Activated CD4-positive, CD25-positive, alpha-beta regulatory T cell (primary cell): ENCODE measurements at places on chromosomes 6 and 20.

DNA sequence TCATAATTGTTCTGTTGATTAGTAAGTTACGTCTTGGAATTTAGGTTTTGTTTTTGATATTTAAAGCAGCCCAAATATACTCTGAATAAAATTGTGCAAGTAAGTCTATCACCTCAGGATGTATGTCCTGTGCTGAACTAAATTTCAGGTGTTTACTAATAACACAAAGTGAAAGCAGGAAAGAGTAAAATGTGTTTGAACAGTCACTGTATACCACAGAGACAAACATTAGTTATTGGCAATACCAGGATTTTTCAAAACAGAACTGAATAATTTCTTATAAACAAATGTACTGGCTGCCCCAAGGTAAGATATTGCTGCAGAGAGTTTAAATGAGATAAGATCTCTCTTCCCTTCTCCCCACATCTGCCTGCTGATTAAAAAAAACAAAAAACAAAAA, 404.7 kb upstream of the RUNX2 start:
- no peak for DNase-seq

GRCh38 chr6:136823128-136823660, 802 bp downstream of the PEX7 start:
- no peak for DNase-seq

- DNase-seq = peak; percentile 38
Observed at GRCh38 chr20:63567386-63568169, 6.5 kb downstream of the HELZ2 start.

DNA sequence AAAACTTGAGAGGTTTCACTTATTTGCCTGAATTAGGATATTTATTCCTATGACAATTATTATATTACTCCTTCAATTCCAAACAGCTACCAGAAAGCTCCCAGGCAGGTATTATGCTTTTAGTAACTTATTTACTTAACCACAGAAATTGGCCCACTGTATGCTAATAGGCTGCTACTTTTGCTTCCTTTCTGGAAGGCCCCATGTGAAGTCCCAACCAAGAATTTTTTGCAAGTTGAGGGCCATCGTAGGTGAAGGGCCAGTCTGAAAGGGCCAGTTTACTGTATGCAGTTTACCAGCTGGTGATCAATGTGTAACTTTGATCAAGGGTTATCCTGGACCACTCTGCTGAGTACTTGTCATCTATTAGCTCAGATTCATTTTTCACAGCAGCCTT, 45.0 kb downstream of the EDN1 start:
- no peak for DNase-seq

DNA sequence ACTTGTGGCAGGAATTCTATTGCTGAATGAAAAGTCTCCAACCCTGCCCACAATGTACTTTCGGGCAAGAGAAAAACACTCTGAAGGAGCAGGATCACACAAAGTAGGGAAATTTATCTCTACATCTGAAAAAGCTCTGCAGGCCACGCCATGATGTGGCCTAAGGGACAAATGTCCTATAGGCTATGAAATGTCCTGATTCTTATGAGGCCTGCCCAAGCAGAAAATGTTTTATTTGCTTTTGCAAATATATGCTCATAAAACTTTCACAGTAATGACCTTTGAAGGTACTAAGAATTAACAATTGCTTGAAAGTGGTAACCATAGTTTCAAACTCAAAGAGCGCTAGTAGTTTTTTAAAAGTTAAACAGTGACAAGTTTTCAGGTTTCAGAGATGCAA, 31.0 kb downstream of the SYCP2 start:
- no peak for DNase-seq

DNA sequence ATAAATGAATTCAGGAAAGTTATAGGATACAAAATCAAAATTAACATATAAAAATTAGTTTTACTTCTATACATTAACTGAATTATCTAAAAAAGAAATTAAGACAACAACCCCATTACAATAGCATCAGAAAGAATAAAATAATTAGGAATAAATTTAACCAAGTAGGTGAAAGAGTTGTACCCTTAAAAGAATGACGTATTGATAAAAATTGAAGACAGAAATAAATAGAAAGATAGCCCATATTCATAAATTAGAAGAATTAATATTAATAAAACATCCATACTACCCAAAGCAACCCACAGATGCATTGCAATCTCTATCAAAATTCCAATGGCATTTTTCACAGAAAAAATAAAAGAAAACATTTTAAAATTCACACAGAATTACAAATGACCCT, 242.8 kb downstream of the MMUT start:
- DNase-seq = no peak

DNA sequence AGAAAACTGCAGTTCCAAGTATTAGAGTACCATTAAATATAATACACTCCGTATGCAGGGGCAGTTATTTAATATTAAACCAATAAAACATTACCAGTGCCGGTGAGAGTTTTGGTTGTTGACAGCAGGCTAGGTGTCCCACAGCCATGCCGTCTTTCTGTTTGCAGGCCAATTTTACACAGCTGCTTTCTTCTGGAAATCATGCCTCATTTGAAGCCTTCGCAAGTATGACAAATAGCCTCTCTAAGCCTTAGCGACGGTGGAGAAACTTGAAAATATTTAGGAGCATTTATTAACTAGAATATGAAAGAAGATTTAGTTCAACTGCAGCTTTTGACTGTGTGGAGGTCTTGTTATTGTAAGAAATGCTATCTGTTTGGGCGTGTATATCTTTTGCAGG, 226.0 kb downstream of the BMP2 start:
- no peak for DNase-seq

GRCh38 chr20:17473659-17474058, 57.5 kb downstream of the BFSP1 start:
- no peak for DNase-seq

DNA sequence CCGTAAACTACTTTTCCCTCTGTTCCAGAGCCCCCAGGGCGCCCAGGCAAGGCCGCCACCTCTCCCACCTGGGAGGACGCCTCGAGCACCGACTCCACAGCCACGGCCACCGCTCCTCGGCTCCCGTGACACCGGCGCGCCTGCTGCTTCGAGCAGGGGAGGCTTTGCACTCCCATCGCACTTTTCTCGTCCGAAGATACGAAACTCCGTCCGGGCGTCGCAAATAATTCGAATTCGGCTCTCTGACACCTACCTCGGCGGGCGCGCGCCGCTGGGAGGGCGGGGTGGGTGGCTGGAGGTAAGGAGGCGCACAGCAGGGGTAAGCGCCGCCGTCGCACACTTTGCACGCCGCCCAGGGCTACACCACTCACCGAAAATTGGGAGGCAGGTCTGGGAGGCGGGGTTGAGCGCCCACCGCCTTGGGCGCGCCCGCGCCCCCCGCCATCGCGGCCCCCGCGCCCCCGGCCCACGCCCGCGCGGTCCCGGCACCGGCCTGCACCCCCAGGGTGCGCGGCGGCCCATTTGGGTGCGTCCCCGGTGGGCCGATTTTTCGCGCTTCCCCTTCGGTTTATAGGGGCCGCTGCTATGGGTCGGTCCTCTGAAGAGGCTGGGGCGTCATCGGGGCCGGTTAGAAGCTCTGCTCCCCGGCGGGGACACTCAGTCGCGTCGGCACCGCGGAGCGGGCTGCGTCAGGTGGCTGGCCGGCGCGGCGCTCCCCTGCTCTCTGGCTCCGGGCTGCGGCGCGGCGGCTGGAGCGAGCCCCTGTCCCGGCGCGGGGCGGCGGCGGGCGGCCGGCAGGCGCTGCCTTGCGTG, 36.2 kb downstream of the GNAS start:
- peak; percentile 74 for DNase-seq

- no peak for DNase-seq
Observed at GRCh38 chr20:46523696-46524328, 10.5 kb upstream of the ZNF334 start.

DNA sequence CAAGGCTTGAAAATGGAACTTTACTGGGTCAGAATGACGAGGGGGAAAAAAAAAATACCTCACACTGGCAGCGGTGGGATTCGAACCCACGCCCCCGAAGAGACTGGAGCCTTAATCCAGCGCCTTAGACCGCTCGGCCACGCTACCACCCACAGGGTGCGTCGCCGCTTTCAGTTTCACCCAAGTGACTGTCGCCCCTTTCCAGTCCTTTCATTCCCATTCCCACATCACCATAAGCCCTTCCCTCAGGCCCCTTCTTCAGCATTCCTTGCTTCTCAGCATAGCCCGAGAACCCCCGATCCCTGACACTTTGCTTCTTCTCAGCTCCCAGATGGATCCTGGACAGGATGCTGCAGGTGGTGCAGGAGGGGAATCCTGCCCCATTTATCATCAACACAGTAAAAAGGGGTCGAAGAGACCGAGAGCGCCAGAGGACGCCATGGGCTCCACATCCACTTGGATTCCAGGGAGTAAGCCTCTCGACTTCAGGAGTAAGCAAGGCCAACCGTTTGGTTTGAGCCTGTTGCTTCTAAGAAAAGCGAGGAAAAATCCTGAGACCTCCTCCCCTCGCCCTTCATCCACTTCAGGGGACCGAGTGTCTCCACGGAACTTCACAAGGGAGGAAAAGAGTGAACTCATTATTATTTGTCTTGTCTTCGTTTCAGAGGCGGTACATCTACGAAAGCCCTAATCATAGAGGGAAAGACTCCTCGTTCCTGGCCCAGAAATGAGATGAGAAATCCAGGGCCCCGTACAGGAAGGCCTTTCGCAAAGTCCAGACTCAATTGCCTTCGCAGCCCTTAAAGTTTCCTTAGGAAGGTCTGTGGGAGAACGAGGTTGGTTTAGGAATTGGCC, 20.0 kb upstream of the TRIM27 start:
- peak; percentile 24 for DNase-seq

DNA sequence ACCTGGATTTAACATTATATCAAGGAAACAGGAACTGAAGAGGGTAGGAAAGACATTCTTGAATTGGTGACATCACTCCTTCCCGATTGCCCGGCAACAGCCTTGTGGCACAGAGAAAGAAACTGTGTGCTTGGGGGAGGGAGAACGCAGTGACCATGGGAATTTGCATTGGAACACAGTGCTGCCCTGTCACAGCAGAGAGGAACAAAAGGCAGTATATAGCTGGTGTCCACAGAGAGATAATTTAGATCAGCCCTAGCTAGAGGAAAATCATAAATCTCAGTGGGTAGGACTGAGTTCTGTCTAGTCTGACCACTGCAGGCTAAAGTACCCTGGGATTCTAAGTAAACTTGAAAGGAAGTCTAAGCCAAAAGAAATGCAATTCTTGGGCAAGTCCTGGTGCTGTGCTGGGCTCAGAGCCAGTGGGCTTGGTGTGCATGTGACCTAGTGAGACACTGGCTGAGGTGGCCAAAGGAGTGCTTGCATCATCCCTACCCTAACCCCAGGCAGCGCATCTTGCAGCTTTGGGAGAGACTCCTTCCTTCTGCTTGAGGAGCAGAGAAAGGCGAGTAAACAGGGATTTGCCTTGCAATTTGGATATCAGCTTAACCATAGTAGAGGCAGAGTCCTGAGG, 697.6 kb downstream of the HACE1 start:
- DNase-seq = no peak

DNA sequence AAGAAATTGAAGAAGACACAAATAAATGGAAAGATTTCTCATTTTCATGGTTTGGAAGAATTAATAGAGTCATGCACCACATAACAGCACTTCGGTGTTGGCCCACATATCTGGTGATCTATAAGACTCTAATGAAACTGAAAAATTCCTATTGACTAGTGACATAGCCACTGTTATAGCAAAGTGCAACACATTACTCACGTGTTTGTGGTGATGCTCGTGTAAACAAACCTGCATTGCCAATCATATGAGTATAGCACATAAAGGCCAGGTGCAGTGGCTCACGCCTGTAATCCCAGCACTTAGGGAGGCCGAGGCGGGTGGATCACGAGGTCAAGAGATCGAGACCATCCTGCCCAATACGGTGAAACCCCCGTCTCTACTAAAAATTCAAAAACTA, 84.4 kb upstream of the STMND1 start:
- no peak for DNase-seq

- no peak for DNase-seq
Observed at GRCh38 chr6:71197267-71197666, 91.3 kb upstream of the OGFRL1 start.

GRCh38 chr20:48847498-48848205, 19.9 kb upstream of the PREX1 start:
- DNase-seq = no peak

- no peak for DNase-seq
Observed at GRCh38 chr20:52945862-52946522, 26.2 kb upstream of the TSHZ2 start.

DNA sequence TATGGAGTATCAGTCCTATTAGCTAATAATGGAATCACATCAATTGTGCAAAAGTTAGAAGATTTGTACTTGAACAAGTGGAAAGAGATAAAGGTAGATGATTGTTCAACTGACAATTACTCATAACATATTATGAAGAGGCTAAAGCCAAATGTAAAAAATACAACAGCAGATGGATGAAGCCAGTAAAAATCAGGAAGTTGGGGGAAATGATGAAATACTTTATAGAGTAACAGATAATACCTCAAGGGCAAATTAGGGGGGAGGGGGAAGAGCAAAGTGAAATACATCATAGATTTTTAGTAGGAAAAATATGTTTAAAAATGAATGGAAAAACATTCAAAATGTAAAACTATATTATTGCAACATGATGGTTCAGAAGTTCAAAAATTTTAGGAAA, 114.0 kb downstream of the PDSS2 start:
- no peak for DNase-seq

DNA sequence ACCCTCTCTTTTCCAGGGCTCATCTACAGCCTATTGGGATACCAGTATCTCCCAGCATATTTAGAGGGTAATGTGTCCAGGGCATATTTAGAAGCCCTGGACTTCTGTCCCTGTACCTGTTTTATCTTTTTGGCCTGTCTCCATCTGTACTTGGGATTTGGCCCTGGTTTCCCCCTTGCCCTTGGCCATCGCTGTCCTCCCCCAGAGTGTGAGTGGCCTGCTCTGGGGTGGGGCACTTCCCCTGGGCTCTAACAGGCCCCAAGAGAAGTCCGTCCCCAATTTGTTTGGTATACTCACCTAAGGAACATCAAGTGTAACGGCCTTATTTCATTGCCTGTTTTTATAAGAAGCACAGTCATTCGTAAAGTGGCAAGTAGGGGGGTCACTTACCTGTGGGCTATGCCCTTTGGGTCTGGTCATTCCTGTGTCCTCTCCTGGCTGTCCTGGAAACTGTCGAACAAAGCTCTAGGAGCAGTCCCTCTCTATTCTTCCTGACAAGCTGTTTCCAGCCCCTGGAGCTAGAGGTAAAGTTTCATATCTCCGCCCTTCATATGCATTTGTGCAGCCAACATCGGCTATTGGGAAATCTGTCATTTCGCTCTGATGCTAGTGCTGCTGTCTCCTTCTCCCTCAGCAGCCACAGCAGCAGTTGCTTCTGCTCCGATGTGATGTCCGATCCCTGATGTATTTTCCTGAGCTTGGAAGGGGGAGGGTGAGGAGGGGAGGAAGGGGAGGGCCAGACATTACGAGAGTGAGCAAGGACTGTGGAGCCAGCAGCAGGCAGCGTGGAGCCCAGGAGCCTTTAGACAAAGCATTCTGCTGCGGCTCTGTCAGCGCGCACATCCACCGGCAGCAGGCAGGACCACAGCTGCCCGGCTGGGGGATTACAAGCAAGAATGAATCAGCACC, 83.4 kb downstream of the TCP11 start:
- no peak for DNase-seq

GRCh38 chr20:24779131-24779530, 169.9 kb upstream of the CST7 start:
- no peak for DNase-seq
